Stimulated activated CD4-positive, alpha-beta T cell treated with anti-CD3 and anti-CD28 coated beads, TNF-alpha, amount 100 ng/mL, for 48 hours (primary cell): ENCODE measurements at places on chromosomes 2 and 18.

DNA sequence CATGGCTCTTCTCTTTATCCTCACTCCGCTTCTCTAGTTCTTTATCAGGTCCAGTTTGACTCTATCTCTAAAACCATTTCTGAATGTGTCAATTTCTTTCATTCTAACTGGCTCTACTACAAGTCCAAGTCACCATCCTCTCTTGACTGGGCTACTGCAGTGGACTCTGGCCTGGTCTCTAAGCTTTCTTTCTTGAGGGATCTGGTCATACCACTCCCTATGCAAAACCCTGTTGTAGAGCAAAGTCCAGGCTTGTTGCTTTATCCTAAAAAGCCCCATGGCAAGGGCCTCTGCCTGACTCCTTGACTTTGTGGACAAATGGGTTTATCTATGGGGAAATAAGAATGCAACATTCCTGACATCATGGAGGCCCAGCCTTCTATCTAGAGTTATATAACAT lies 87.1 kb downstream of the BCL2L11 start:
- DNase-seq: no peak

DNA sequence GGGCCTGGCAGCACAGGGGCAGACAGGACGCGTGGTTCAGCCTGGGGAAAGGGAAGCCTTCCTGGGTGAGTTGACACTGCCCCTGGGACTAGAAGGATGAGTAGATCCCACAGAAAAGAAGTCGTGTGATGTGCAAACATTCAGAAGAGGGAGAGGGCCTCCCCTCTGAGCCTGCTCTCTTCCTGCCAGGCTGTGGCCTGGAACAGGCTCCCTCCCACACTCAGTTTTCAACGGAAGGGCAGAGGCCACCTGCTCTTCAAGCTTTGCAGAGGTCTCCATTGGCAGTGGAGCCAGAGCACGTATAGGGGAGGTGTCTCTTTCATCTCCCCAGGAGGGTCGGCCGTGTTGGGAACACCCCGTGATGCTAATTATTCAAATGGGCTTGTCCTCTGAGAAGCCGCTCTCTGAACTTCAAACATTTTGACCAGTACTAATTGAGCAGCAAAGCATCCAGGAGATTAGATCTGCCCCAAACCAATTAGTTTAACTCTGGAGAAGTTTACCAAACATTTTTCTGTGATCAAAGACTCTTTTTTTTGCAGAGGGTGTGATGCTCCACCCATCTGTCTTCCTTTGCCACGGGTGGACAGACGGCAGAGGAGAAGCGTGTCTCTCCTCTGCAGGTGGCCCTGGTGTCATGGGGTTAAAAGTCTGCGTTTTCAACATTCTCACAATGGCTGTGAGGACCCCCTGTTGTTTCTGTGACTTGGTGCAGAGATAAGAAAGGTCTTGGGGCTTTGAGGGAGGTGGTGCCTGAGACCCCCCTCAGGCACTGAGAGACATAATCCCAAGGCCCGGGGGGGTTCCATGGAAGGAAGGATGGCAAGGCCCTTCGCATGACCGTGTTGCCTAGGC lies 29.5 kb upstream of the ODC1 start:
- DNase-seq: no peak

- no peak for DNase-seq
Measured at GRCh38 chr2:242031481-242032019, 162.0 kb downstream of the RTP5 start.

- DNase-seq: no peak
Measured at GRCh38 chr2:60527762-60528161, 25.7 kb downstream of the BCL11A start.

DNA sequence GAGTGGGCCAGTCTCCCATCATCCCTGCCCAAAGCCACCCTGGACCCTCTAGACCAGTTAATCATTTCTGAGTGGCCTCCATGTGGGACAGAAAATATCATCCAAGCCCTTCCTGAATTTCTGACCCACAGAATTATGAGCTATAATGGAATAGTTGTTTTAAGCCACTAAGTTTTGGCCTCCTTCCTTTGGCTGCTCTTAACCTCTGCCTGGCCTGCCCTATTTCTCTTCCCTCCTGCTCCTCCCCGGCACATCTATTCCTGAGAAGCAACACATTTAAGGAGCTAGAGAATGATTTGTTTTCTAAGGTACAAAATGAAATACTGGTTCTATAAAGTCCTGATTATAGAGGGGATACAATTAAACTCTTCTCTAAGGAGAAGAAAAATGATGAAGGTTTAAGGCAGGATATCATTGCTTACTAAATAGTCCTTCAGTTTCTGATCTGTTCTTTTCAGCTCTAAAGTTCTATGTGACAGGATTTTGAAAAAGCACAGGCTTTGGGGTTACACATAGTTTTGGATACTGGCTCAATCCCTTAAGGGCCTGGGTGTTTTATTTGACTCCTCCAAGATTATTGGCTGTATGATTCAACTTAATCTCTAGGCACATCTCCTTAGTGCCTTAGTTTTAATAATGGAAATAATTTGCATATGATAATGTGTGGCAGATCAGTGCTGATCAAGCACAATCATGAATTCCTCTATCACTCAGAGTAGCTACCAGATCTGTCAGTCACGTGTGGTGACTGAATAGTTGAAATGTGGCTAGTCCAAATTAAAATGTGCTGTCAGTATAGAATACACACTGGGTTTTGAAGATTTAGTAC lies 240.3 kb downstream of the VAPA start:
- DNase-seq: no peak

- no peak for DNase-seq
Measured at GRCh38 chr2:179171371-179171770, 93.3 kb downstream of the SESTD1 start.

- DNase-seq: no peak
Measured at GRCh38 chr18:14747513-14748474, at the start of gene ANKRD30B. Gene ANKRD30B, plus strand, starts transcription at chr18:14748172. Its CDS starts 248 bp downstream, at chr18:14748420.

DNA sequence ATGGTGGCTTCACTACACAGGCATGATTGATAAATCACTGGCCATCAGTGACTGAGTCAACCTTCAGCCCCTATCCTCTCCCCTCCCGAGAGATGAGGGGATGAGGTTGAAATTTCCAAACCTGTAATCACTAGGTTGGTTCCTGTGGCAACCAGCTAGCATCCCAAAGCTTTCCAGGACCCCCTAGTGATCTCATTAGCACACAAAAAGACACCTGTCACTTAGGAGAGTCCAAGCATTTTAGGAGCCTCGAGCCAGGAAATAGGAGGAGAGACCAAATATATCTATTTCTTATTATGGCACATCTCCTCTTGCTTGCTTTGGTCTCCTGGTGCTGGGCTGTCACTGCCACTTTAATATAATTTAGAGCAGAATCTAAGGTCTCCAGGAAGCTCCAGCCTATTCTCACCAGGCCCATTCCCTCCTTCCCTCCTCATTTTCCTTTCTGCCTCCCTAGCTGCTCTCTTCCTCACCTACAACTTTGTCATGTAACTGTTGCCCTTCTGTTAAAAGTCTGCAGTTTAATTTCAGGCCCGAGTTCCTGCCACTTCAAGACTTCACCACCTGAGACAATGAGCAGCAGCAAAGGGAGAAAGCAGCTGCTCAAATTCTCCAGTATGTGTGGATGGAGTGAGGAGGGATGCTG lies 33.2 kb upstream of the NAB1 start:
- DNase-seq: no peak

DNA sequence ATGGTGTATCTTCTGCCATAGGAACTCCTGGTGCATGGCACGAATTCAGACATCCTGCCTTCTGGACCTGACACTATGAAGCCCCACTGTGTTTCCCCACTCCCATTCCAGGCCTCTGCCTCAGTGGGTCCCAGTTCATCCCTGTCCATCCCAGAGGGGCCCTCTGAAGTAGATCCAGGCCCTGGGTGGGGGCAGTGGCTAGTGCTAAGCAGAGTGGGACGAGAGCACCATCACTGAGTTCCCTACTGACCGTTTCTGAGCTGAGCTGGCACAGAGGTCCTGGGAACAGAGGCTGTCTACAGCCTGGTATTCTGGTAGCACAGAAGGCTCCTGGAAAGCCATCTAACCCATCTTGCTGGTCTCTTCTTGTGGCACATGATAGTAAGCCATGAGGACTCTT lies 54.0 kb downstream of the ATOH8 start:
- no peak for DNase-seq

DNA sequence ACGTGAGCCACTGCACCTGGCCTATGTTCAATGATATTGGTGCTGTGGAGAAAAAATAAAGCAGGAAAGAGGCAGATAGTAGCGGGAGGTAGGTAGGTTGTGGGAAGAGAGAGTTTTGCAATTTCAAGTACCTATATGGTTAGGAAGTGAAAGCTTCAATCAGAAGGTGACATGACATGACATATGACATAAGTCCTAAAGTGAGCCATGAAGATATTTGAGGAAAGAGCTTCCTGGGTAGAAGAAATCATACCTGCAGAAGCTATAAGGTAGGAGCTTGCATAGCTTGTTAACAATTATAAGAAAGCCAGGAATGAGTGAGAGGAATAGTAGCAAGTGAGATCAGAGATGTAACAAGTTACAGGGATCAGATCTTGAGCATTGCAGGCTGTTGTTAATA lies 4.2 kb downstream of the KIAA1328 start:
- DNase-seq: no peak

DNA sequence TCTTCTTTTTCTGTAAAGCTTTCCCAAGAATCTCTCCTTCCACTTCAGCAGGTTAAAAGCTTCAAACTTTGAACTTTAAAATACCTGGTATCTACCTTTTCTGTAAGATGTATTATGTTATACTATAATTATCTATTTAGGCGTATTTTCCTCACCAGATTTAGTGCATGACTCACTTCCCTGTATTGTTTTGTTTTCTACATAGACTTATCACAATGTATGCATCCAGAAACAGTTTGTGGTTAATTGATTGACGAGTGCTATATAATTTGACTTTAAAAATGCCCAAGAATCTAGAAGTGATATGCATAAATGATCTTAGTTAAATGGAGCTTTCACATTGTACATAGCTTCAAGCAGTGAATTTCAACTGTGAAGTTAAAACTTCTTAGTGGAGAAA lies 473.9 kb upstream of the CDH2 start:
- no peak for DNase-seq

- DNase-seq: no peak
Measured at GRCh38 chr2:203904022-203904421, 32.5 kb upstream of the ICOS start.

GRCh38 chr2:137211761-137212160 lies 446.4 kb downstream of the THSD7B start:
- DNase-seq: no peak

- no peak for DNase-seq
Measured at GRCh38 chr2:179107737-179108136, 57.8 kb upstream of the CCDC141 start.

GRCh38 chr2:102141011-102141943 lies 1.3 kb upstream of the IL1R1 start:
- no peak for DNase-seq

- DNase-seq: no peak
Measured at GRCh38 chr2:96315400-96316071, 9.6 kb upstream of the ITPRIPL1 start.

DNA sequence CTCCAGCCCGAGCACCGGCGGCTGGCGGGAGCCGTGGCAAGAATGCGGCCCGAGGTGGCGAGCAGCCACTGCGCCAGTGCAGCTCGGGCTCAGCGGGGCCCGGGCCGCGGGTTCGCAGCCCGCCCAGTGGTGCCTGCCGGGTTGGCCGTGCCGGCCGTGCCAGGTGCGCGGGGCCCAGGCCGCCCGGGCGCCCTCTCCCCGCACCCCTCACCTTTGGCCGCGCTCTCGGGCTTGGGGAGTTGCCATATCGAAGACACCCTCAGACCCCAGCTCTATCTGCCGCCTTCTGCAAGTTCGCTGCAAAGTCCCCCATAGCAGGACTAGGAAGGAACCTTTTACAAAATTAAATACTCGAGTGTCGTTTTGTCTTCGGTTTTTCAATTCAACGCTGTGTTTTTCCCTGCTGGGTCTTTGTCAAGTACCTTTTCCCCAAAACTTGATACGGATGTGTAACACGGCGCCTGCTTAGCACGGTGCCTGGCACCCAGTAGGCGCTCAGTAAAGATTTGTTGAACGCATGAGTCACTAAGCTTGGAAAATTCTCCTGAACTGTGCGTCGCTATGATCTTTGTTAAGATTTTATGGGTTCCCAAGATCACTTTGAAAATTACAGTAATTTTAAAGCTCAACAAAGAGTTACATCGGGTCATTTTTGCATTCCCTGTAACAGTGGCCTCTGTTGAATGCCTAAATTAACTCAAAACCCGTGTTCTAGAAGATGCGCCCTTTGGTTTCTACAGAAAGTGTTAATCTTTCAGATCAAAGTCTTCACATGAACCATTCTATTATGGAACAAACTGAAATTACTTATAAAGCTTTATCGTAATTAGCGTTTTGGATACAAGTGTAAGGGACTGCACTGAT lies 750 bp downstream of the STRADB start:
- no peak for DNase-seq

DNA sequence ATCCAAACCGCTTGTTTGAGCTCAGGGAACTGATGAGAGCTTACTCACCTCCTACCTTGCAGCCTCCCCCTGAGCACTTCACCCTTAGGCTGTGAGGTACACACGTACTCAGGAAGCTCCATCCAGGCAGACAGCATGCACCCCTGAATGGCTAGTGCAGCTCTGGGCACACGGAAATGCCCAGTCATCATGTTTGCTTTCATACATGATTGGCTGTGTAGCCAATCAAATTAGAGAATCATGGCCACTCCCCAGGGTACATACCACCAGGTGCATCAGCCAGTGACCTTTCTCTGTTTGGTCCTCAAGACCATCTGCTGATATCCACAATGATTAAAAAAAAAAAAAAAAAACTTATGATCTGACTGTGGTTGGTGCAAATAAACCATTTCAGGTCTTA lies 42.1 kb downstream of the RNF152 start:
- DNase-seq: no peak

GRCh38 chr2:168155046-168155445 lies 92.3 kb downstream of the STK39 start:
- DNase-seq: no peak

DNA sequence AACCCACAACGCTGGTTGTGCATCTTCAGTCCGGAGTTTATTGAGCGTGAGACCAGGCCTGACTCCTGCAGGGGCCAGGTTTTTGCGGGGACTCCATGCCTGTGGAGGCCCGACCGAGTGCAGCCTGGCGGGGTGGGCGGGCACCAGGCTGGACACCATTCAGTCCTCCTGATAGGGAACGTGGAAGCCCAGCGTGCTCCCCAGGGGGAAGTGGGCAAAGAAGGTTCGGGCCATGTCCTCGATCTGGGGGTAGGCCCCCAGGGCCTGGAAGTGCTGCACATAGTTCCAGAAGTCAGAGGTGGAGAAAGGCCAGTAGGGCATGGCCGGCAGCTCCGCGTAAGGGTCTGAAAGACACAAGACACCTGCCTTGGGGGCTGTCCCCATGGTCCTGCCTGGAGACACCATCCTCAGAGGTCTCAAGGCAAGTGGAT lies 1.4 kb downstream of the OTOS start:
- DNase-seq: no peak
